ENCODE measurements at places on chromosomes 5 and 9. TPM values are rescaled to one million over a fixed set of nuclear protein-coding genes. Genes with fewer than 3 reads are reported as not detected.

Gene PRLR
- polyA plus RNA-seq = 49.0 TPM

Gene MZB1
- polyA plus RNA-seq = 0.73 TPM

Gene ACOT12
- polyA plus RNA-seq = 0.99 TPM

Gene KCNV2
- polyA plus RNA-seq = 0.26 TPM

Gene POLK
- 31.2 TPM for polyA plus RNA-seq

Gene SLC24A2
- polyA plus RNA-seq = 0.16 TPM

All from renal pelvis (tissue), 12 donors.